HTR-8/SVneo (cell line): ENCODE measurements at places on chromosomes 16 and 17.

DNA sequence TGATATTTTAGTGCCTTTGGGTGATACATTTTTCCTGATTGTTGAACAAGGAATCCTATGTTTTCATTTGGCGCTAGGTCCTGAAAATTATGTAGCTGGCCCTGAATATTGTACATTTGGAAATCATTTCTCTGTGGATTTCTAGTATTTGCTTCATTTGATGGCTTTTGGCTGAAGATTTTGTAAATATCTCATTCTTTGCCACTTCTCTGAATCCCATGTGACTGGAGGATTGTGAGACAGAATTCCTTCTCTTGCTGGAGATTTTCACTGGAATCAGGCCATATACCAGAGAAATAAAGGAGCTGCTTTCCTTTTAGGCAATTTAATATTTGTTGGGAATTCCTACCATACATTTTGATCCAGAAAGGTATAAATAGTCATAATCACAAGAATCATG lies 8.6 kb downstream of the KRT28 start:
- DNase-seq = no peak

- DNase-seq = no peak
Observed at GRCh38 chr16:22648141-22648540, 137.4 kb downstream of the NPIPB5 start.

DNA sequence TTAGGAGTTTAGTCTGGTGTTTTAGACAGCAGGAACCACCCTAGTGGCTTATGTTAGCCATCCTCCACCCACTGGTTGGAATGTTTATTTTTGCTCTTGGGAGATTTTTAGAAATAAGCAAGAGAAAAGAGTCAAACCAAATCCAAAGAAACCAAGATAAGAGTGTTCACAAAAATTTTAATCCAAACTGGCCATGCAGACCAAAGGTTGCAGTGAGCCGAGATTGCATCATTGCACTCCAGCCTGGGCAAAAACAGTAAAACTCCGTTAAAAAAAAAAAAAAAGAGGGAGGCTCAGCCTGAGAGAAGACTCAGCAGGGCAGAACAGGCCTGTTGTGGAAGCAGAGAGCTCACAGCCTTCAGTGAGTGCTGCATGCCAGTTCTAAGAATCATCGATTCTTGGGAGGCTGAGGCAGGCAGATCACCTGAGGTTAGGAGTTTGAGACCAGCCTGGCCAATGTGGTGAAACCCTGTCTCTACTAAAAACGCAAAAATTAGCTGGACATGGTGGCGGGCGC lies 12.2 kb upstream of the C16orf54 start:
- DNase-seq = no peak

DNA sequence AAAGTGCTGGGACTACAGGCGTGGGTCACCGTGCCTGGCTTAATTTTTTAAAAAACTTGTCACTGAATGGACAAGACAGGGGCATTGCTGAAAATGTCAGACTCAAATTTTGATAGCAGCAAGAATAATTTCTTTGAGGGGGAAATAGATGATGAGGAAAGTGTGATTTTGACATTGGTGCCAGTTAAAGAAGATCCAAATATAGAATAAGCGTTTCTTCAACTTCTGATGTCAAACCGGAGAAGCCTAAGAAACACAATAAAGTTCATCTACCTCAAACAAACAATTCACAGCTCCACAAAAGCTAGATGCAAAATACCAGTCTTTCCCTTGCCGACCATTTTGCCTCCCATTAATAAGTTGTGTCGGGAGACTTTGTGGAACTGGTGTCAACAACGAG lies 4.5 kb downstream of the MT1X start:
- DNase-seq = no peak

GRCh38 chr16:83717814-83718213 lies 90.0 kb upstream of the HSBP1 start:
- DNase-seq = peak; percentile 34

GRCh38 chr17:50677851-50678375 lies 29.8 kb downstream of the ANKRD40 start:
- no peak for DNase-seq

DNA sequence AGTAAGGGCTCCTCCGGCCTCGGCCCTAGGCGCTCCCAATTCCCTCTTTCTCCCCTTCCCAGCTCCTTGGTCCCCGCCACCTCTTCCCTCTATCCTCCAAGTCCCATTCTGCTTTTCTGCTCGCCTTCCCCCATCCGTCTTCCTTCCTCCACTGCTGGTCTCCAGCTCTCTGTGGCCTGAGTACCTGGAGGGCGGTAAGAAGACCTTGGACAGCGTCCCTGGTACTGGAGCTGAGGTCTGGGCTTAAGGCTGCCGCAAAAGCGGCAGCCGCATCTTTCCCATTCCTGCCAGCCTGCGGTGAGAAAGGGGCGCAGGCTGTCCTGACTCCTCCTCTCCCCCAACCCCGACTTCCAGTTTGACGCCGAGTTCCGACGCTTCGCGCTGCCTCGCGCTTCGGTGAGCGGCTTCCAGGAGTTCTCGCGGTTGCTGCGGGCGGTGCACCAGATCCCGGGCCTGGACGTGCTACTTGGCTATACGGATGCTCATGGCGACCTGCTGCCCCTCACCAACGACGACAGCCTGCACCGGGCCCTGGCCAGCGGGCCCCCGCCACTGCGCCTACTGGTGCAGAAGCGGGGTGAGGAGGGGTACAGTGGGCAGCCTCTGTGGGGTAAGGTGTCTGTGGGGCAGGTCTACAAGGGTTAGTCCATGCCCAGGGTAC lies 471 bp downstream of the PARD6A start:
- DNase-seq = no peak

GRCh38 chr17:38943607-38944006 lies 18.2 kb downstream of the LASP1NB start:
- no peak for DNase-seq

- DNase-seq = no peak
Observed at GRCh38 chr16:16166949-16167348, 56.3 kb downstream of the ABCC6 start.

DNA sequence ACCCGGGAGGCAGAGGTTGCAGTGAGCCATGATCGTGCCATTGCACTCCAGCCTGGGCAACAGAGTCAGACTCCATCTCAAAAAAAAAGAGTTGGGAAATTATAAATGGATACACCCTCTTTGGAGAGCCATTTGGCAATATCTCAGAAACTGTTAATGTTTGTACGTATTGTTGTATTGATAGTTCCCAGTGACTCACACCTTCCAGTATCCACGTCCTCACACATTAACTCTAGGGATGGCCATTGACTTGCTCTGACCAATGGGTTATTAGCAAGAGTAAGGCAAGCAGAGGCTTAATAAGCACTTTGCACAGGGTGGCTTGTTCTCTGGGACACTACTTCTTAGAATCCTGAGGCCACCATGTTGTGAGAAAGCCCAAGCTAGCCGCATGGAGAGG lies 107.6 kb upstream of the LHX1 start:
- no peak for DNase-seq

- peak; percentile 25 for DNase-seq
Observed at GRCh38 chr17:43368740-43369506, 29.9 kb upstream of the ARL4D start.

DNA sequence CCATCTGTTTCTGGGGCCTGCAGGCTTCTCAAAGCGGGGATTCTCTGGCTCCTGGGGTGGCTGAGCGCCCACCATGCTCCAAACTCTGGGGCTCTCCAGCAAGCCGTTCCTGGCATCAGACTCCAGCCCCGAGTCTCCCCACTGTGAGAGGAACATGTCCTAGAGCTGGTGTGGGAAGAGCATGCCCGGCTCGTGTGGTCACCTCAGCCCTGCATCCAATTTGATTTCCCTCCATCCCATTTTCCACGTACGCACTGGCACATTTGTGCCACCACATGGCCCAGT lies 23.2 kb upstream of the KCNJ12 start:
- DNase-seq = no peak

DNA sequence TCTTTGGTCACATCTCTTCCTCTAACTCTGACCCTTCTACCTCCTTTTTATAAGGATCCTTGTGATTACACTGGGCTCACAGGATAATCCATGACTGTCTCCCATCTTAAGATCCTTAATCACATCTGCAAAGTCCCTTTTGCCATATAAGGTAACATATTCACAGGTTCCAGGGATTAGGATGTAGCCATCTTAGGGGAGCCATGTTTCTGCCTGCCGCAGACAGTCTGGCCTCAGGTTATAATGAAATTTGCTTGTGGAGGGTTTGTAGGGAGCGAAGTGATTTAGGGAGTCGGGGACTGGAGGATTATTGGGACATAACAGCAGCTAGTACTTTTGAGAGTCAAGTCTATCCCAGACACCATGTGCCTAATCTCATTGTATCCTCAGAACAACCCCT lies 7.7 kb downstream of the EEF2K start:
- DNase-seq = no peak

DNA sequence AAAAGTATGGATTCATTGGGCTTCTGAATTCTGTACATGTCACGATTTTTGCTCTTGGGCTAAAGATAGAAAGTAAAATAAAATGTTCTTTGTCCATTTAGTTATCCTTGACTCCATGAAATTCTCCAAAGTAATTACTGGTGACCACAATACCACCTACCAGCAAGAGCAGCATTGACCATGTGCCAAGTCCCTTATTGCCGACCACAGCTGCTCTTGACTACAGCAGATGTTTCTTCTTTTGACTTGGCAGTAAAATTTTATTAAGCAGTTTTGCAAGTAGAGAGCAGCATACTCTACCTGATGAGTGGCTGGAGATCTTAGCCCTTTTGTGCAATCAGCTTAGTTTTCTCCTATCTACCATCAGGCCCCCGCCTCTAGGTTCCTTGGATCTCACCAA lies 152.2 kb upstream of the TBX2 start:
- no peak for DNase-seq

- DNase-seq = no peak
Observed at GRCh38 chr17:81391936-81392908, 3.0 kb upstream of the BAHCC1 start.

- DNase-seq = no peak
Observed at GRCh38 chr16:72961863-72962262, 86.1 kb downstream of the ZFHX3 start.

- DNase-seq = no peak
Observed at GRCh38 chr16:67346341-67346740, 19.7 kb downstream of the LRRC36 start.

DNA sequence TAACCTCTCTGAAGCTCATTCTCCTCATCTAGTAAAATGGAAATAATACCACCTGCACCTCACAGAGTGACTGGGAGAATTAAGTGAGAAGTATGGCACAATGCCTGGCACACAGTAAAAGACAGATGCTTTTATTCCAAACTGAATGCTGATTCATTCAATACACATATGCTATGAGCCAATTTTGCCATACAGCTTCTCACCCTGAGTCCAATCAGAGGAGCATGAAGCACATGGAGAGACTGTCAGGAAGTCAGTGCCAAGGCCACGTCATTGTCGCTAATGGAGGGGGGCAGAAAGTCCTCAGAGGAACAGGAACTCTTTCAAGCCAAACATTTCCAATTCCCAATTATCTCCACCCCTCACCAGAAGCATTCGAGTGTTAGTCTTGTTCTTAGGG lies 11.6 kb downstream of the MKS1 start:
- DNase-seq = no peak
